Stimulated activated CD8-positive, alpha-beta memory T cell treated with anti-CD3 and anti-CD28 coated beads, Interleukin-7, amount 100 ng/mL, for 24 hours (primary cell): ENCODE measurements at places on chromosomes 16 and 17.
A peak's percentile ranks its signal among the peaks of the same experiment; 100 is the strongest.

DNA sequence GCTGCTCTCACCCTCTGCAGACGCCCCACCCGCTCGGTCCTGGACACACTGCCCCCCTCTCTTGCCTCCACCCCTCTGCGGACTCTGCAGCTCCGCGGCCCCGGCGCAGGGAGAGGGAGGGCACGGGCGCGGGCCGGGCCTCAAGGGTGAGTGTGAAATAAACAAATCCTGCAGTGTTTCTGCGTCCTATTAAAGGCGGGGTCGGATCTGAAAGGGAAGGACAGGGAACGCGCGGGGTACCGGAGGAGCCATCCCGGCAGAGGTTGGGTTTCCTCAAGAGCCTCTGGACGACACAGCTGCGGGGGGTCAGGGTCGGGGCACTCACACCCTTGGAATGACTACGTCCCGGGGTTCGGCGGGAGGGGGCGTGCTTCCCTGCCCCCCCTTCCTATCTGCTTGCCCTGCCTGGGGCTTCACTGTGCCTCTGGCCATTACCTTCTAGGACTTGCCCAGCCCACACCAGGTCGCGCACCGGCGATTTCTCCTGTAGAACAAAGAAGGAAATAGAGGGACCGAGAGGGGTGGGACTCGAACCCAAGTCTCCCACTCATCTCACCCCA lies 466 bp upstream of the HSF4 start:
- no peak for DNase-seq

DNA sequence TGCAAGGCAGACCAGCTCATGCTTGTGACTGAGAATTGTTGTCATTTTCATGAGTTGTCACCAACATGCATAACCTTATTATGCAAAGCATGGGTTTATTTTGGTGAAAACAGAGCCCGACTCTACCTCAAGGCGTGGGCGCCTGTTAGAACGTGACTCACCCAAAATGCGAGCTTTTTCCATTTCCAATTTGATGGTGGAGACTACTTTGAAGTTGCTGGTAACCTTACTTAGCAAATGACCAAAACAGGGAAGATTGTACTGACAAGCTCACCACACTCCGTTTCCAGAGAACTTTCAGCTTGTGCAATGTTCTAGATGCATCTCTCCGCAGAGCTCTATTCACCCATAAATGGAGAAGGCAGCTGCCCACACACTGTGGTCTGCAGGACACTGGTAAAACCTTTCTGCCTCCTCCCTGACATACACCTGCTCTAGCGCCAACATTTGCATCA lies 284.5 kb downstream of the MAF start:
- DNase-seq, result peak; percentile 30

GRCh38 chr17:80650751-80651518 lies 106.3 kb downstream of the RPTOR start:
- DNase-seq, result no peak

DNA sequence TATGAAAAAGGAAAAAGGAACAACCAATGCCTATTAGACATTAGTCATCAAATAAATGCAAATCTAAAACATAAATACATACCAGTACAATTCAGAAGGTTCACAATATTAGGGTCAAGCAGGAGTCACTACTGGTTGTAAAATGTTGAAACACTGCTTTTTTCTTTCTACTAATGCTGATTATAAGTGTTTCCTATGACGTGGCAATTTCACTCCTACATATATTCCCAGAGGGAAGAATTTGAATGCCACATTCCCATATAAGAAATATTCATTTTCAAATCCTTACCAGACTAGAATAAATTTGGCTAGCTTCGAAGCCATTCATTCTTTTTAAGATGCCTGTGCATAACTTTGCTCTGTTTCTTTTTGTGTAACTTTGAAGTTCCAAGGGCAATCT lies 2.6 kb upstream of the KRTAP9-2 start:
- DNase-seq, result no peak

DNA sequence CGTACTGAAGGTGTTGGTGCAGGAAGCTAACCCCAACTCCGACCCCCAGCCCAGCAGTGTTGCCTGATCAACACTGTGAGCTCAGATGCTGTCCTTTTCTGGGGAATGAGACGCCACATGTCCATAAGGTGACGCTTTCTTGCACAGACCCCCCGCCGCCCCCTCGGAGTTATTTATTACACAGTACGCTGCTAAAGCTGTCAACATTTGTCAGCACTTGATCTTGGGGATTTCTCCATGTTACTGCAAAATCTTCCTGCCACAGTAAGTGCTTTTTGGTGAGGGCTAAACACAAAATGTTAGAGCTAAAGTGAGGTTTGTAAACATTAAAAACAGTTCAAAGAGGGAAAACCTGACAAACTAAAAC lies 15.9 kb downstream of the CMTM3 start:
- no peak for DNase-seq

GRCh38 chr16:90018652-90019542 lies at the start of gene DBNDD1:
DBNDD1 (minus strand) TSS chr16:90019456; CDS start chr16:90019341, 115 bp downstream.
- DNase-seq, result no peak

GRCh38 chr17:82583720-82584234 lies 64.2 kb downstream of the FOXK2 start:
- DNase-seq, result no peak

- no peak for DNase-seq
Observed at GRCh38 chr17:48633266-48633677, 7.1 kb upstream of the HOXB9 start.

GRCh38 chr17:17147821-17148220 lies 58.3 kb downstream of the PLD6 start:
- no peak for DNase-seq

GRCh38 chr17:21425736-21426135 lies 49.6 kb downstream of the KCNJ12 start:
- DNase-seq, result no peak

- DNase-seq, result no peak
Observed at GRCh38 chr16:3122926-3123570, 10.7 kb downstream of the ZNF205 start.

GRCh38 chr16:80518436-80518835 lies 22.4 kb upstream of the DYNLRB2 start:
- no peak for DNase-seq

DNA sequence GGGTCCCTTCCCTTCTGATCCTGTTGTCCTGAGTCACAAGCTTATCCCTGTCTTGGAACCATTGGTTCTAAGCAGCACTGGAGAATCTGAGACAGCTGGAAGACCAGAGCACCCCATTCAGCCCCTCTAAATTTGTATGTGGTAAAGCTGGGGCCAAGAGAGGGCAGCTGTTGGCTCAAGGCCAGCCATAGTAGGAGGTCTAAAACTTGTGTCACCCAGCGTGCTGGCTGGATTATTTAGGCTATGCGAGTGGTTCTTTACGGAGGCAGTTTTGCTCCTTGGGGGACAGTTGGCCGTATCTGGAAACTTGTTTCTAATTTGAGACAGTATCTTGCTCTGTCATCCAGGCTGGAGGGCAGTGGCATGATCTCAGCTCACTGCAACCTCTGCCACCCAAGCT lies 69.6 kb upstream of the GSE1 start:
- no peak for DNase-seq

GRCh38 chr17:68305142-68305541 lies 13.8 kb downstream of the ARSG start:
- no peak for DNase-seq

DNA sequence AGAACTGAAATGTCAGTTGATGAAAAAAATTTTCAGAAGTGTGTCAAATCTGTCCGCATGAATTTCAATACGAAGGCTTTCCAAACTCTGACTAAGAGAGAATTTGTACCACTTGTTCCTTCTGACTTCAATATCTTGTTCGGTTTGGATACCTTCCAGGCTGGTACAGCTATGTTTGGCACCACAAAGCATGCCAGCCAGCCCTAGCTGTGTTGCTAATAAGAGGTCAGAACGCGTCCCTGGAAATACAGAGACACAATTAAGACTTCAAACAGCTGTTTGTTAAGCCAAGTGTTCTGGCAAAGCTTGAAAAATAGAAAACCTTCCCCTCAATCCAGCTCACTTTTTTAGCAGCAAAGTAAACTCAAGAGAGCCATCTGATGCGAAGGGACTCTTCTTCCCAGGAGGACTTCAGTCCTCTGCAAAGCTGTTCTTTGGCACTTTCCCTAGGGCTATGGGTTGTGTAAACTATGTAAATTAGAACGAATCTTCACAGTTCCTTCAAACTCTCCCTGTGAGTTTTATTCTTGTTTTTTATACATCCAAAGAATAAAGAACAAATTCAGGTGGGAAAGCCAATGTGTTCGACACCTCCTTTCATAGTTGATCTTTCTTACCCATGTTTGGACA lies 35.1 kb downstream of the GRB2 start:
- no peak for DNase-seq

DNA sequence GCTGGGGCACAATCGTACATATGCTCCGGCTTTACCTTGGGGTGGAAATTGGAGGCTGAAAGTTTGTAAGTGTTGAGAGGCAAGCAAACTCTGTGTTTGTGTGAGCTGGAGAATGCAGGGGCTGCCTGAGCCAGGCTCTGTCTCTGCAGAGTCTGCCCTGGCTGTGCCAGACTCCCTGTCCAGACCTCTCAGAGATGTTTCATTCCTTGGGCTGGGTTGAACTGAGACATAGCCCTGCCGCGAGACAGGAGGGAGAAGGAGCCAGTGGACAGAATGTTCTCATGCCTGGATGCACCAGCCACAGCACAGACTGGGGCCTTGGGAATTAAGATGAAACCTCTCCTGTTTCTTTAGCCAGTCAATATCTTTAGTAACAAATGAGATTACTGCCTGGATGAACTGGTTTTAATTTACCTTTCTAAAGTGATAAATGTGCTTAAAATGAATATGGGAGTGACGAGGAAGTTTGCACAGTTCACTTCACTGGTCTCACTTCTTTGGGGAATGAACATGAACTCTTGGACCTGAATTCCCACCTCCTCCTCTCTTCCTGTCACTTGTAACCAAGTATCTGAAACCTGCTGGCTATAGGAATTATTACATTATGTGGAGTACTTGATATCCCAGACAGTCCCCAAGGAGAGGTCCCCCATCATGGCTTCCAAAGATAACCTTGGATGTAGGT lies 40.1 kb downstream of the YPEL2 start:
- no peak for DNase-seq

GRCh38 chr17:81221371-81221841 lies 1.4 kb downstream of the CEP131 start:
- no peak for DNase-seq

DNA sequence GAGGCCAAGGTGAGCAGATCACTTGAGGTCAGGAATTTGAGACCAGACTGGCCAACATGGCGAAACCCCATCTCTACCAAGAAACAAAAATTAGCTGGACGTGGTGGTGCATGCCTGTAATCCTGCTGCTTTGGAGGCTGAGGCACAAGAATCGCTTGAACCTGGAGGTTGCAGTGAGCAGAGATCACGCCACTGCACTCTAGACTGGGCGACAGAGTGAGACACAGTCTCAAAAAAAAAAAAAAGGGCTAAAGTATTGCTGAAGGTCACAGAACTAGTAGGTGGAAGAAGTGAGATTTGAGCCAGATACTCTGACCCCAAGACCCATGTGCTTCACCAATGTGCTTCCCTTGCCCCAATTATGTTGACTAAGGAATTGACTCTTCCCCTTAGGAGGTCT lies 112.0 kb downstream of the NPIPB5 start:
- DNase-seq, result no peak

- DNase-seq, result no peak
Observed at GRCh38 chr16:17353561-17353960, 117.2 kb downstream of the XYLT1 start.

DNA sequence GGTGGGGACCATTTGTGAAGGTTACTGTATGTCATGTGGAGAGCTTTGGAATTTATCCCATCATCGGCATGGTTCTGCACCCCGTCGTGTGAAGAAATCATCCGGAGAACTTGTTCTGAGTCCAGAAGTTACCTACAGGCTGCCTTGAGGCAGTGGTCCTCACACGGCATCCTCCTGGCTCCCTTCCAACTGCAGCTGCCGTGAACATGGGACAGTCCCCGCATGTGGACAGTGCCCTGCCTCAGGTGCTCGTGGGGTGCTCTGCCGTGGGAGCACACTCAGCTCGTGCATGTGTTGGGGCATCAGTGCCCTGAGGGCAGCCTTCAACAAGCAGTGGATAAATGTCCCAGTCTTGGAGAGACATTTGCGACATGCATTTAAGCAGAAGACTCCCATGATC lies 188.7 kb downstream of the KATNIP start:
- no peak for DNase-seq

DNA sequence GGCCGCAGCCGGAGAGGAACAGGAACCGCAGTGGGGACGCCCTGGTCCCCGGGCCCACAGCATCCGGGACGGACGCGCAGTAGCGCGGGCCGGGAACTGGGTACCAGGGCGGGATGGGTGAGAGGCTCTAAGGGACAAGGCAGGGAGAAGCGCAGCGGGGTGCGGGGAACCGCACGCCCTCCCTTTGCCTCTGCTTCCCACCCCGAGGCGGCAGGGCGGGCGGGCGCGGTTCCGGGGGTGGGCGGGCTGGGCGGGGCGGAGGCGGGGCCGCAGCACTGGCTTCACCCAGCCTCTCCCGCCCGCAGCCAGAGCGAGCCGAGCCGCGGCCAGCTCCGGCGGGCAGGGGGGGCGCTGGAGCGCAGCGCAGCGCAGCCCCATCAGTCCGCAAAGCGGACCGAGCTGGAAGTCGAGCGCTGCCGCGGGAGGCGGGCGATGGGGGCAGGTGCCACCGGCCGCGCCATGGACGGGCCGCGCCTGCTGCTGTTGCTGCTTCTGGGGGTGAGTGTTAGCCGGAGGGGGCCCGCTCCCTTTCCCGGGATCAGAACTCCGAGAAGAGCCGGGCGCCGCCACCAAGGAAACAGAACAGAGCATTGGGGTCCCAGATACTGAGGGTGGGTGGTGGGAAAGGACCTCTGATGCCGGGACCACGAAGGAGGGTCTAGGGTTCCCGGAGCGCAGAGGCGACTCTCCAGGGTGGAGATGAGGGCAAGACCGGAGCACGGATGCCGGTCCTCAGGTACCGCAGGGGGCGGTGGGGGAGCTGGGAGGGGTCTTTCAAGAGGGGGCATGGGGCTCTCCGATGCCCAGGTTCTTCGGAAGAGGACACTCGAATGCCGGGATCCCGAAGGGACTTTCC lies at the start of gene NGFR:
TSS of gene NGFR (plus strand) at position 308 of the 856 bp plus-strand sequence. CDS start at position 433, 125 bp downstream.
- DNase-seq, result no peak

GRCh38 chr17:30414486-30414885 lies 35.8 kb downstream of the CPD start:
- DNase-seq, result no peak

- DNase-seq, result no peak
Observed at GRCh38 chr16:8660841-8661301, 13.5 kb upstream of the ABAT start.

DNA sequence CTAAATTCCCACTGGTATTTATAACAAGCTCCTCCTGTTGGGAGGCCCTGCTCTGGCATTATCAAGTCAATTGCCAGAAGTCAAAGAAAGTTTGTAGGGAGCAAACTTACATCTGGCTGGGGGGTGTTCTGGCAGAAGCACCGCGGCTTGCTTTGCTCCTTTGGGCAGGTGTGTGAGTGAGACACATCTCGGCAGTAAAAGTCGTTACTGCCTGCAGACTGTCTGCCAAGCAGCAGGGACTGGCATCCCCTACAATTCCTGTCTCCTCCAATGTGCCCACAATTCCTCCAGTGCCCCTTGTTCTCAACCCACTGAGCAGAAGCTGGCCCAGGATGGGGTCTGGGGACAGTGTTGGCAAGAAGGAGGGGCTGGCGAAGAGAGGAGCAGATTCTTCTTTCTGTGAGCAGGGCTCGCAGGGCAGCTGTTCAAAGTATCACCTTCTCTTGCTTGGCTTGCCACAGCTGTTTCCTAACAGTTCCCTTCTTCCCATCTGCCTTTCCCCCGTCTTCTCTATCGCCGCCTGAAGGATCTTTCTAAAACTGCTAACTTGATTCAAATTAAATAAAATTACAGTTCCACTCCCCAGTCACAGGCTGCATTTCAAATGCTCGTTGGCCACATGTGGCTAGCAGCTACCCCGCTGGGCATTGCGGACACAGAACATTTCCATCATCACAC lies 30.2 kb downstream of the SPACA3 start:
- DNase-seq, result no peak

- no peak for DNase-seq
Observed at GRCh38 chr17:2933606-2934005, 129.8 kb downstream of the OR1D5 start.
